Activated naive CD8-positive, alpha-beta T cell treated with anti-CD3 and anti-CD28 coated beads, Interleukin-2, amount 50 U/mL, for 24 hours (primary cell): ENCODE measurements at places on chromosomes 2 and 18.

- H3K27me3 ChIP-seq: no peaks in the 10 kb centered on the region
- DNase-seq: no peak
- H3K36me3 ChIP-seq: no peaks in the 10 kb centered on the region
- H3K4me1 ChIP-seq: peaks cover 9% of the 10 kb centered on the region
- no peak overlapping the region for H3K27ac ChIP-seq
These were observed 134.8 kb downstream of the PRKCE start for GRCh38 chr2:45786030-45786835.

- H3K36me3 ChIP-seq: no peaks in the 10 kb centered on the region
- H3K27me3 ChIP-seq: no peaks in the 10 kb centered on the region
- DNase-seq: no peak
- no peak overlapping the region for H3K27ac ChIP-seq
- H3K4me1 ChIP-seq: no peaks in the 10 kb centered on the region
These were observed 88.2 kb downstream of the TMEM163 start for GRCh38 chr2:134630504-134631159.

DNA sequence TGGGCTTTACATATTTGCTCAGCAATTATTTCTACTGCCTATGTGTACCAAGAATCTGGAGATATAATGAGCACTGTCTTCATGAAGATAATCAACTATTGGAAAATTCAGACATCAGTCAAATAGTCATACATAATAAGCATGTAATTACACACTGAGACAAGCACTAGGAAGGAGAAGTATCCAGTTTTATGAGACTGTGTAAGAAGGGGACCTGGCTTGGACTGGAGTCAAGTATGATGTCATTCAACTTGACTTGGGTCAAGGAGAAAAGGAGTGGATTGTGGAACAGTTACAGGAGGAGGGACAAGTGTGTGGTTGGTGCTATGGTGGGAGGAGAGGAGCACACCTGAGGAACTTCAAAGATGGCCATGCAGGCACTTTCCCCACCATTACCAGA, 419.8 kb upstream of the TRIB2 start:
- H3K4me3 ChIP-seq: no peak overlapping the region
- no peak for DNase-seq
- H3K27ac ChIP-seq: no peak overlapping the region
- H3K27me3 ChIP-seq: peaks cover 4% of the 10 kb centered on the region
- H3K4me1 ChIP-seq: peaks cover 46% of the 10 kb centered on the region

DNA sequence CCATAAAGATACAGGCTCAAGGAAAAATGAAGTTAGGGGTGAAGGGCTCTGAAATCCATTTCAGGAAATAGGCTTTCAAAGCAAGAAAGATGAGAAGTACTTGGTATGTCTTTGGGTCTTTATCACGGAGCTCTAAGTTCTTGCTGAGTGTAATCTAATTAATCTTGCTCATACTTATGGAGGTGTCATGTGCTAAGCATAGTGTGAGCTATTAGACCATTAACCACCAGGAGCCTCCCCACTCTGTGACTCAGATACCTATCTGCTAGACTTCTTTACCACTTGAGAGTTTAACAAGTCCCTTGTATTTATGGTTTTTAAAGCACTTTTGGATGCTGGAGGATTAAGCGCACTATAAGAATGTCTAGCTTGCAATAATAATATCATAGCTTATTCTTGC, 678.7 kb downstream of the EPHA4 start:
- H3K27me3 ChIP-seq: peaks cover 2% of the 10 kb centered on the region
- H3K36me3 ChIP-seq: no peaks in the 10 kb centered on the region
- no peak overlapping the region for H3K27ac ChIP-seq
- no peaks in the 10 kb centered on the region for H3K4me1 ChIP-seq
- H3K4me3 ChIP-seq: no peak overlapping the region

- H3K36me3 ChIP-seq: no peaks in the 10 kb centered on the region
- H3K4me1 ChIP-seq: no peaks in the 10 kb centered on the region
- H3K27me3 ChIP-seq: no peaks in the 10 kb centered on the region
- H3K27ac ChIP-seq: no peak overlapping the region
- DNase-seq: no peak
These were observed 118.4 kb downstream of the ALK start for GRCh38 chr2:29802986-29803385.

DNA sequence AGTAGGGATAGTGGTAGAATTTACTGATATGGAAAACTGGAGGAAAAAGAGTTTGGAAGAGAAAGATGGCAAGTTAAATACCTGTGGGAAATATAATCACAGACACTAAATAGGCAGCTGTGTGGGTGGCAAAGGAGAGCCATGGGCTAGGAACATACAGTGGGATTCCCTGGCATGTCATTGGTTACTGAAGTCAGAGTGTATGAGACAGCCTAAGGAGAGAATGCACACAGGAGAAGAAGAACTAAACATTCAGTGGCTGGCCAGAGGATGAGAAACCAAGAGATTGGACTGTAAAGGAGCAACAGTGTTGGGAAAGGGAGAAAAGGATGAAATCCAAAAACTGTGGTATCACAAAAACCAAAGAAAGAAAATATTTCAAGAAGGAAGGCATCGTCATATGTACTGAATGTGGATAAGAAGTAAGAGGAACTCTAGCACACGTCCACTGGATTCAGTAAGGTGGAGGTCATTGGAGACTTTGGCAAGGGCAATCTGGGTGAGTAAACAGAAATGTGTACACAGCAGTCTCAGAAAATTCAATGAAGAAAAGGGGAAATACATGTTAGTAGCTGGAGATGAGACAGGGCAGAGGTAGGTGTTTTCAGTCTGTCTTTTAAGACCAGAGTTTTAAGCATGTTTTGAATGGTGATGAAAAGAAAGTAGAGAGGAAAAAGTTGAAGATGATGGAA, 83.3 kb downstream of the SPIRE1 start:
- H3K27me3 ChIP-seq: no peaks in the 10 kb centered on the region
- H3K36me3 ChIP-seq: no peaks in the 10 kb centered on the region
- DNase-seq: no peak

DNA sequence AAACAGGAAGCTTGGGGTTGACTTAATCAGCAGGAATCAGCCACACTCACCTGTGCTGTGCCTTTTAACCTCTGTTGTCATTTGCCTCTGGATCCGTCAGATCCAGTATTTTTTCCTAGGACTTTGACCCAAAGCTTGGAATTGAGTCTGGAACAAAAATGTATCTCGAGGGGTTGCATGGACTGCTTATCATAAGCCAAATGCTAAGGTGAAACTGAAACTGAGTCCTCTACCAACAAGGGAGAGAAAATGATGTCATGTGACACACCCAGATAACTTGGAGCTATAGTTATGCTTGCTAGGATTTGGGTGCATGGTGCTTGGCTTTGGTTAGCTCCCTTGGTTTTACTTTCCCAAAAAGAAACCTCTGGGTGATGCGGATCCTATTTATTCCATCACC, 2158.6 kb upstream of the PIK3C3 start:
- H3K4me1 ChIP-seq: peaks cover 5% of the 10 kb centered on the region
- DNase-seq: no peak
- H3K27me3 ChIP-seq: peaks cover 6% of the 10 kb centered on the region
- no peaks in the 10 kb centered on the region for H3K36me3 ChIP-seq

DNA sequence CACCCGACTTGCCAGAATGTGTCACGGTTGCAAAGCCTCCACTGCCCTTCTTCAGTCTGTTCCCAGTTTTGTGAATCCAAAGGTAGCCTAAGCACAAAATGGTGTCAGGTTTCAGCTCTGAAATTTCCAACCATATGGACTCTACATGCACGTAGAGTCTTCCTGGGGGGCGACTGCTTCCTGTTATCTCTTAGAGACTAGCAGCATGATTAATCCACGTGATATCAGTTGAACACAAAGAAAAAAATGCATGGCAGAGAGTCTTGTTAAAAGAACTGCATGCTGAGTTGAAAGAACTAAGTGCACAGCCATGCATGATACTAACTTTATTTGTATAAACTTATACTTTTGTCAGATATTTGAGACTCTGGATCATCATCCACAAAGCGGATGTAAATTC, 404.4 kb downstream of the SOCS6 start:
- H3K36me3 ChIP-seq: peaks cover 4% of the 10 kb centered on the region
- no peak for DNase-seq
- H3K4me3 ChIP-seq: no peak overlapping the region
- no peak overlapping the region for H3K27ac ChIP-seq
